Hematopoietic multipotent progenitor cell treated with erythropoietin and hydrocortisone succinate and interleukin-3 and kit ligand, for 8 days (in vitro differentiated cells): ENCODE measurements at places on chromosomes 2 and 18.

- DNase-seq = no peak
Measured at GRCh38 chr18:58584200-58585127, 44.4 kb downstream of the ALPK2 start.

GRCh38 chr2:66428986-66429612 lies 5.8 kb upstream of the MEIS1 start:
- peak; percentile 72 for DNase-seq

DNA sequence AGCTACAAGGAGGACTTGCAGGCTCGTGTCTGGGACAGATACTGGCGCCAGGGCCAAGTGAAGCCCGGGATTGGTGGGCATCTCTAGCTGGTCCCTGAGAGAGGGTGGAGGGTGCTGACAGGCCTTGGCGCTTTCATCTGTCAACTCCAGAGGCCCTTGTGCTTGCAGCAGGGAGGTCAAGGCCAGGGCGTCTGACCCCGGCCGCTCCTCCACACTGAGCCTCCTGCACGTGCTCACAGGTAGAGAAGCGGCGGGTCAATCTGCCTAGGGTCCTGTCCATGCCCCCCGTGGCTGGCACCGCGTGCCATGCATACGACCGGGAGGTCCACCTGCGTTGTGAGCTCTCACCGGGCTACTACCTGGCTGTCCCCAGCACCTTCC lies 9.5 kb downstream of the CAPN10 start:
- no peak for DNase-seq

DNA sequence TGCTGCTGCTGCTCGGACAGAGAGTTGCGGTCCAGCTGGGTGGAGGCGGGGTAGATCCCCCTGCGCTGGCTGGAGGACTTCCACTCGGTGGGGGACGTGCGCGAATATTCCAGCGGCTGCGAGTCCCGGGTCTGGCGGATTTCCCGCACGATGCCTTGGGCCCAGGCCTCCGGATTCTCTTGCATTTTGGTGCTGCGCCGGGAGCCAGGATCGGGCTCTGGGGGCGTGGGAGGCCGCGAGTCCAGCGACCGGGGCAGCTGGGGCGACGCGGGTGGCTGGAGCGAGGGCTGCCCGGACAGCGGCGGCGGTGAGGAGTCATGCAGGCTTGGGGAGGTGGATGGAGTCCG lies 4.8 kb downstream of the NT5C1B start:
- DNase-seq = no peak

DNA sequence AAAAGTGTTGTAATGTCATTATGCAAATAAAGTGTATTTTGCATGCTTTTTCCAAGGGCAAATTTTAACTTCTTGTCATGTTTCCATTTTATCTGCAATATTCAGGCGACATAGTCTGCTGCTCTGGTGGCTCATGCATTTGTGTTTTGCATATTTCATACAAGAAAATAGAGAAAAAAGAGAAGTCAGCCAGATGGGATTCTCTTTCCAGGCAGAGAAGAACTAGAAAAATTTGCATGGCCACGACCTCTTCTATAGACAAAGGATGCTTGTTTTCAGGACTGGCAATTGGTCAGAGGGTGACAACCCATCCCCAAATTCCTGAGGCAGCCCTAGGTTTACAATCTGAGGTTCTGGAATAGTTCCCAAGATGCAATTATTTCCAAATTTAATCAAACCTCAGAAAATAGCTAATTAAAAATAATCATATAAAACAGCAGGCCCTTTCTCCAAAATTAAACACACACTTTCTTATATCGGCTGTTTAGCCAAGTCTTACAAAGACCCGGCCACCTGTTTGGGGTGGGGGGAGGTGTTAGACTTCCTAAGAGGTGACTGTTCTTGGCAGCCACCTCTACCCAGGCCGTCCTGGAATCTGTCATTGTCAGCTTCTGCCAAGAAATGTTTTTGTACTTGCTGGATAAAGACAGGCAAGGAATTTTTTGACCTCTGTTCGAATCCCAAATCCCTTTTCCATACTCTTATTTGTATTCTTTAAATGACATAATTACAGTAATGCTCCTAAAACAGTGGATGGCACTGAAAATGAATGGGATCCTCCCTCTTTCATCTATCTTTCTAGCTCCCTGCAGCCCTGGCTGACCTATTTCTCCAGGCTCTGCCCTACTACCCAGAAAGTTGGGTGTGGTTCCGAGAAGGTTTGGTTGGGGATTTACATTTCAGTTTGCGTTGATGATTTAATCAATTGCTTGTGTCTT lies 20.8 kb upstream of the SOS1 start:
- DNase-seq = peak; percentile 99

- no peak for DNase-seq
Measured at GRCh38 chr18:48493434-48494230, 45.2 kb upstream of the CTIF start.

DNA sequence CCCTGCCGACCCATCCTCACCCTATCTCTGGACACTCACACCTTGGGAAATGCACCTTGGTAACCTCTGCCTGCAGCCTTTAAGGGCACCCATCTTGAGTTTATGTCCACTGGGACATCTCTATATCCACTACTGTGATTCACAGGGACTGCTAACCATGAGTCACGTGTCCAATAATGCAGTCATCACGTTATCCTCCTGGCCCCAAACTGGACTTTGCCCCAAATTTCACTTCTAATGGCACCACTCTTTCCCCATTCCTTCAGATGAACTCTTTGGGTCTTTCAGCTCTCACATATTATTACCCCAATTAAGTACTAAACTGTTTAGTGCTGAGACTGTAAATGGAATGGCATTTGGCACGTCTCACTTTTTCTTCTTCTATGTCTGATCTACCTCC lies 71.2 kb upstream of the TMEM200C start:
- no peak for DNase-seq

GRCh38 chr2:150620855-150621254 lies 133.4 kb upstream of the RND3 start:
- DNase-seq = no peak

- DNase-seq = no peak
Measured at GRCh38 chr18:79420033-79420745, 24.5 kb downstream of the NFATC1 start.

GRCh38 chr2:33437815-33438214 lies 38.6 kb upstream of the RASGRP3 start:
- DNase-seq = no peak

DNA sequence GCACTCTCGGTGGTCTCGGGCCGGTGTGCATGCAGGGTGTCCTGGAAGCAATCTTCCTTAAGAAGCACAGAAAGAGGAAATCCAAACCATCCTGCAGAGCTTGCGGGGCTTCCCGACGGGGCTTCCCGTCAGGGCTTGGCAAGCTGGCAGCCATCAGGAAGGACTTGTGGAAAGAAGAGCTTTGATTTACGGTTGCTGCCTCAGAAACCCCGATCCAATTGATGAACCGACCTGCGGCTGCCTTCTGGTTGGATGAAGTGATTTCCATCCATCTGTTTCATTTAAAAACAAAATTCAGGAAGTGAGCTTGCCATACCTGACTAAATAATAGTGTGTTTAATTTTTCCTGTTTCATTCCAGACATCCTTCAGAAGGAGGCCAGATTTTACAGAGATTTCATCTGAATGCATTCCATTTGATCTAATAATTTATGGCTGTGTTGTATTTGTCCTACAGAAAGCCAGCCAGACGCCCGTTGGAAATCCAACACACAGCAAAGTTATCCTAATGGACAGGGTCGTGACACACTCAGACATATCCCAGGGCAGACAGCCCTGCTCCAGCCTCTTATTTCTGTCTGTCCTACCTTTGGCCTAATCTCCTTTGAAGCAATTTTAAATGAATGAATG lies 141.3 kb downstream of the SEPTIN10 start:
- DNase-seq = no peak

- DNase-seq = no peak
Measured at GRCh38 chr18:49020129-49020528, 69.4 kb upstream of the SMAD7 start.

GRCh38 chr2:216680951-216681629 lies 14.3 kb downstream of the IGFBP5 start:
- DNase-seq = peak; percentile 4

- no peak for DNase-seq
Measured at GRCh38 chr2:238989484-238989883, 141.6 kb downstream of the TWIST2 start.

GRCh38 chr18:55522011-55522410 lies 66.0 kb downstream of the TCF4 start:
- peak; percentile 64 for DNase-seq

GRCh38 chr2:241803387-241804325 lies 5.3 kb upstream of the NEU4 start:
- peak; percentile 39 for DNase-seq

DNA sequence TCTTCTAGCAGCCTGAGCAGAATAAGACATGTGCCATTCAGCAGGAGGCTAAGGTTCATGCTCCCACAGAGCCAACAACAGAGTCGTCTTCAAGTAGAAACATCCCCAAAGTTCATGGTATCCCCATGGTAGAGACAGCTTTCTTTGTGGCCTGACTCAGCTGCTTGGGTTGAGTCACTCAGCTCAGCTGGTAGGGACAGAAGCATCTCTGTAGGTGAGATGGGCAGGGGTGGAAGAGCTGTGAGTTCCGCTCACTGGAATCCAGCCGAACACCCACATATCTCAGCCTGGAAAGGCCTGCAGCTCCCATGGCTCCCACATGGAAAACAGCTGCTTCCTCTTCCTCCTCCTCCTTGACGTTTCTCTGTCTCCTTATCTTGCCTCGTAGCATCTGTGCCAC lies 792.7 kb downstream of the RNF144A start:
- no peak for DNase-seq

DNA sequence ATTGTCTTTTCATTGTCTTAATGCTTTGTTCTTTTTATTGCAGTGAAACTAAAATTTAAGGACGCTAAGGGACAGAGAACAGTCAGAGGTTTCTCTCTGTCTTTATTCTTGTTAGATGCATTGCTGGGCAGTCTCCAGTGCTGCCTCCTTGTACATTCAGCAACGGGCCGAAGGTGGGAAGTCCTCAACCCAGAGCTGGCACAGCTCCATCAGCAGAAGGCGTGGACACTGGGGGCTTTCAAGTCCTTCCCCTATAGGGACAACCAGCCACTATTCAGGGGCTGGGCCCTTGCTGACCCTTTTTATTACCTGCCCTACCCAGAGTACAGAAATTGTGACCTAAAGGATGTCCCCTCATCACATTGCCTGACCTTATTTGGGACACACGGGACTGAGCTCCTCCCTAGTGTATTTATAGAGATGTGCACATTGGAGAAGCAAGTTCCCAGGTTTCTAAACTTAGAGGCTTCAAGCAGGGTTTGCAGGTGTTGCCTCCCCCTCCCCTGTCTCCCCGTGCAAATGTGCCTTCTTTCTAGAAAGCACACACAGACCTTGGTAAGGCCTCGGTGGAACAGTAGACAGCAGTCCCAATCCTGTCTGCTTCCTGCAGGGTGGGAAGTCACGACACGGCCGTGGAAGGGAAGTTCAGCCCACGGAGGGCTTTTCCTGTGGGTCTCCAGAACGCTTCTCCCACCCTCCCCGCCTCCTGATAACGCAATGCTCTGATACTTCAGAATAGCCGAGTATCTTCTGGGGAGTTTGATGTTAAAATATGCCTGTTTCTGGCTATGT lies 68.2 kb downstream of the ZCCHC2 start:
- DNase-seq = no peak

DNA sequence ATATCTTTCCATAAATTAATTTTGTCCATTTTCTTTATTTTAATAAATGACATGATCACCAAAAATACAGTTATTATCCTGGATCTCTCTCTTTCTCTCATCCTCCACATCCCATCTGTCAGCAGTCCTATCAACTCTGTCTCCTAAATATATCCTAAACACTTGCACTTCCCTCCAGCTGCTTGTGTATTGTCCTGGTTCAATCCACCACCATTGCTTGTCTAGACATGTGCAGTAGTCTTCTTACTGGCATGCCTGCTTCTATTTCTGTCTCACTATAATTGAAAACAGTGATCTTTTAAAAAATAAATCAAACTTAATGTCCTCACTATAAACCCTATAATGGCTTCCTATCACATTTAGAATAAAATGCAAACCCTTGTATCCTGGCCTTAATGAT lies 2168.6 kb upstream of the PIK3C3 start:
- DNase-seq = no peak

GRCh38 chr2:203685081-203685621 lies 21.3 kb upstream of the CD28 start:
- DNase-seq = no peak

GRCh38 chr2:53740170-53740569 lies 27.4 kb upstream of the CHAC2 start:
- DNase-seq = peak; percentile 46

DNA sequence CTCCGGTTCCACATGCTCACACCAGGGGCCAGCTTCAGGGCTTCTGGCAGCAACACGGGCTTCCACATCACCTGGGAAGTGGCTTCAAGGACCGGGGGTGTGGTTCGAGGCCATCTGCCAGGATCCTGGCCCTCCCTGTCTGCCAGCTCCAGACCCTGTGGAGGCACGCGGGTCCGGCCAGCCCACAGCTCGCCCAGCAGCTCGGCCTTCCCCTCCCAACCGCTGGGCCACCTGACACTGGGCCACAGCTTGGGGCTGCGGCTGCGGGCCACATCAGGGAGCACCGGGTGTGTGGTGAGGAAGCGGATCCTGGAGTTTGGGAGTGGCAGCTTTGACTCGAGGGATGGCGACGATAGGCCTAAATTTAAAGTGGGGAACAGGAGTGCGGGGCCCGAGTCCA lies 7.0 kb downstream of the C2orf81 start:
- DNase-seq = no peak

DNA sequence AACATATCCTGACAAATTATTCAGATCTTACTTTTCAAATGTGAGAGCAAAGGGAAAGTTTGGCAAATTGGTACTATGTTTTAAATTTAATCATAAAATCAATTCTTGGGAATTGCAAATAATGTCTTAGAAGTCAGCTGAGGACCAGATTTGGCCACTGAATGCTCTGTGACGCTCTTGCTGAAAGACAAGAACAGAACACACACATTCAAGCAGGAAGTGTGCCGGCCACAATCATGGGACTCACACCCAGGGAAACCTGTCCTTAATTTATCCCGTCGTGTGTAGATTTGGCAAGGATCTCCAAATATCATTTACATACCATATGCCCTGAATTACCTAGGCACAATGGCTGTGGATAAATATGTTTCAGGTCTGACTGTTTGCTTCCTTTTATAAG lies 253.1 kb downstream of the TCF4 start:
- no peak for DNase-seq

DNA sequence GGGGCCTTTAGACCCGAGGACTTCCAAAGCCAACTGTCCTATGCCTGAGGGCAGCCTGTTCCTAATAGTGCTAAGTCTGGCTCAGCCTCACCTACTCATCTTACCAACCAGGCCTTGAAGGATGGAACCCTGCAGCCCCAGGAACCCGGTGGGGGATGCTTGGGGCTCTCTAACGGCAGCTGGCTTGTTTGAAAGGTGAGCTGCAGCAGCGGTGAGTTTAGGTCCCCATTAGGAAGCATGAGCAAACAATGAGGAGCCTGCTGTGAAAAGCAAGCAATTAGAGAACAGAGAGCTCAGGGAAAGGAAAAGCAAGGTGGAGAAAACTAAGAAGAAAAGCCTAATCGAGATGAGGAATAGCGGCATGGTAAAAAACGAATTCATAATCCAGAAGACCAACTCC lies 39.9 kb downstream of the SP110 start:
- no peak for DNase-seq
